ENCODE measurements at places on chromosomes 3 and 15. TPM values are rescaled to one million over a fixed set of nuclear protein-coding genes. Genes with fewer than 3 reads are reported as not detected.

DNA sequence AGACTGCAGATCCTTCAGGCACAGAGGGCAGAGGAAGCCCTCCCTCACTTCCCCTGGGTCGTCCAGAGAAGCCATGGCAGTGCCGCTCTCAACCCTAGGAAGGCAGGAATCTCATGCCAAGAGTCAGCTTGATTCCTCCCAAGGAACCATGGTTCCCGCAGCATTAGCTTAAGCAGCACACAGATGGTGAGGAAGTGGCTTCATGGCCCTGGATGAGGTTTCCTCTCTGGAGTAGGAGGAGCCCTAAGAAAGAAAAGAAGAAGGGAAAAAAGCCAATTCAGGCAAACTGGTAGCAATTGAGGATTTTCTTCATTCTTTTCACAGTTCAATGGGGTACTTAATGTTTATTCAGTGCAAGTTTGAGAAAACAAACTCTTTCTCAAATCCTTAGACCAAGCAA lies 2.9 kb downstream of the RBSN start:
- no peak for DNase-seq

GRCh38 chr15:67085237-67085817 lies 19.9 kb downstream of the SMAD3 start:
- DNase-seq: no peak

DNA sequence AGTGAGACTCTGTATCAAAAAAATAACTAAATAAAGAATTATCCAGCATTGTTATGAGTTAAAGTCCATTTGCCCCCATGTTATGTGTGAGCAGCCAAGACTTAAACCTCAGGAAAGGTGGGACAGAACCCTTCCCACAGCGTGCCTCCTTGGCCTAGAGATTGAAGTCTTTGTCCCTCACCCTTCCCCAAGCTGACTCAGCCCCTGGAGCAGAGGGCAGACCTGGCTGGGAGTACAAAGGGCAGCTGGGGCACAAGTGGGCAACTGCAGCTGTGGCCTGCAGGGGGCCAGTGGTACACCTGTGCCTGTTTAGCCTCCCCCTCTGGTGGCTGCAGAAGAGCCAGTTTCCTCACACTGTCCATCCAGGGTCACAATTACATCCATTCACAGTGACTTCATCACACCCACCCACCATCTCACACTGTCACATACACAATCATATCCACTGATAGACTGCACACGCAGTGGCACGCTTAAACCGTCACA lies 940 bp upstream of the ACY1 start:
- peak; percentile 64 for DNase-seq

Gene CCR9
- not detected for total RNA-seq

Gene TMCO5A
- total RNA-seq: not detected
